B cell (primary cell): ENCODE measurements at places on chromosomes 16 and 17. TPM values are rescaled to one million over a fixed set of nuclear protein-coding genes. Genes with fewer than 3 reads are reported as not detected.

MYCBPAP gene
- total RNA-seq = 5.1 and 5.5 TPM in 2 replicates

OMG gene
- 0.39 and 0.49 TPM in 2 replicates for total RNA-seq

CTRB2 gene
- not detected in 2 replicates for total RNA-seq

CHST4 gene
- total RNA-seq = not detected in 2 replicates

EPOP gene
- total RNA-seq = 0.97 and 1.2 TPM in 2 replicates

CDH3 gene
- total RNA-seq = 0.17 TPM in 1 of 2 replicates, not detected in the other

- H3K36me3 ChIP-seq = no peaks in the 10 kb centered on the region
- H3K4me1 ChIP-seq = peaks cover 5% of the 10 kb centered on the region
- no peak for DNase-seq
These were observed 7.7 kb upstream of the NLRP1 start for GRCh38 chr17:5591966-5592365.

- no peak overlapping the region for H3K4me3 ChIP-seq
- H3K27me3 ChIP-seq = no peaks in the 10 kb centered on the region
- H3K4me1 ChIP-seq = peaks cover 11% of the 10 kb centered on the region
These were observed 183.8 kb upstream of the CHMP6 start for GRCh38 chr17:80807882-80808281.

- H3K4me3 ChIP-seq = no peak overlapping the region
- no peak overlapping the region for H3K27ac ChIP-seq
- H3K27me3 ChIP-seq = no peaks in the 10 kb centered on the region
- DNase-seq = no peak
These were observed 34.9 kb downstream of the TOM1L2 start for GRCh38 chr17:17937201-17937853.

DNA sequence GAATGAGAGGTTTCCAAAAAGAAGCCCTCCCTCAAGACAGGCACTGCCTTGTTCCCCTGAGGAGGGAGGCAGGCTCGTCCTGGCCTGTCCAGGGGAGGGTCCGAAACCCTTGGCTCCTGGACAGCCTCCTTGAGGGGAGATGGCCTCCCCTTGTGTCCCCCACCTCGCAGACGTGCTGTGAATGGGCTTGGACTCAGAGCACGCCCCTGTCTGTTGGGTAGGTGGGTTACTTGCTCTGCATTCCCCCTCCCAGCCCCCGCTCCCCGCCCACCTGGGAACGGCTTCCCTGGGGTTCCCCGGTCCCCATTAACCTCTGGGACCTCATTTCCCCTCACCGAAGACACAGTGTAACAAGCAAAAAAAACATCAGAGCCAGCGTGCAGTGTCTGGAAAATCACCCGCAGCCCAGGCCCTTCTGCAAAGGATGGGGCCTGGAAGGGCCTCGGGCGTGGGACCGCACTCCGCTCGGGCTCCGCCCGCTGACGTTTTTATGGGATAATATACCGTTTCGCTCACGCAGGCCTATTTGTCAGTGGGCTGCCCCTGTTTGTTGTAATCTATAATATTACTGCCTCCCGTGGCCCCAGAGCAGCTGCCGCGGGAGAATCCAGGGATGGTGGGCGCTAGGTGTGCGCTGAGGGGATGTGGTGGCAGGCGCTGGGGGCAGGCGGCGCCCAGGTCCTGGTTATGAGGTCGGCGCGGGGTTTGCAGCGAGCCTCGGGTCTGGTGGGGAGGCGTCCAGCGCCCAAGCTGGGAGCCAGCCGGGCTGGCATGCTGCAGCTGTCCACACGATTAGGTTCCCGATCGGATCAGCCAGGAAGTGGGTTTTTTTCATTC is 11.1 kb downstream of the BAHCC1 start:
- no peaks in the 10 kb centered on the region for H3K36me3 ChIP-seq
- peaks cover 30% of the 10 kb centered on the region for H3K27me3 ChIP-seq
- peaks cover 6% of the 10 kb centered on the region for H3K4me1 ChIP-seq

- H3K4me3 ChIP-seq = peak overlapping the region; percentile 20
- H3K27ac ChIP-seq = no peak overlapping the region
- H3K27me3 ChIP-seq = no peaks in the 10 kb centered on the region
- DNase-seq = no peak
- H3K4me1 ChIP-seq = peaks cover 51% of the 10 kb centered on the region
These were observed 4.3 kb upstream of the PPP1R1B start for GRCh38 chr17:39622380-39623006.

GRCh38 chr17:65455972-65456343 is 105.5 kb downstream of the AXIN2 start:
- H3K4me3 ChIP-seq = no peak overlapping the region
- no peaks in the 10 kb centered on the region for H3K27me3 ChIP-seq
- DNase-seq = no peak
- no peaks in the 10 kb centered on the region for H3K36me3 ChIP-seq

DNA sequence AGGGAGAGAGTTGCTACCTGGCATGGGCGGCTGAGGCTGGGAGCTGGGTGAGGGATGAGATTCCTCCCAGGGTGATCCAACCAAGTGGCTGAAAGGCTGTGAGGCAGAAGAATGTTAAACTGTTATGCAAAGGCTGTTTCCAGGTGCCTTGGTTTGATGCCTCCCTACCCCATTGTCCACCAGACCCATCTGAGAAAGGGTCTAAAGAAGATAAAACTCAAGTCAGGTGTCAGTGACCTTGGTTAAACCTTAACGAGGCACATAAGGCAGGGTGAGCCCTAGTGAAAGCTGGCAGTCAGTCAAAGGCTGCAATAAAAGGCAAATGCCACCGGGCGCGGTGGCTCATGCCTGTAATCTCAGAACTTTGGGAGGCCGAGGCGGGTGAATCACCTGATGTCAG is 23.8 kb downstream of the LDHD start:
- peaks cover 9% of the 10 kb centered on the region for H3K27me3 ChIP-seq
- no peak for DNase-seq
- no peaks in the 10 kb centered on the region for H3K4me1 ChIP-seq
- H3K4me3 ChIP-seq = no peak overlapping the region

DNA sequence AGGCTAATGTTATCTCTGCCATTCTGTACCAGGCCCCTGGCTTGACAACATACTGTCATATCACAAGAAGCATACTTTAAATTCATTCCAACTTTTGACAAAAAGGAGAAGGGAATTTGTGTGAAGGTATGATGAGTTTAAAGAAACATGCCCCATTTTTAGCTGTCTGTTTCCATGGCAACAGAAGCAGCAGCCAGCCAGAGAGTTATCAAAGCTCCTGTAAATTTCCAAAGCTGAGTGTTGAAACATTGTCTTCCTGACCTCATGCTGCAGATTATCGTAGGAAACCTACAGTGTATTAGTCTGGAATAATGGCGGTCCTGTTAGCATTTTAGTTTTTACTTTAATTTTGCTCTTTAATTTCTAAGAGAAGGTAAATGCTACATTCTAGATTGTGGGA is 124.9 kb downstream of the MRTFB start:
- H3K4me1 ChIP-seq = peaks cover 21% of the 10 kb centered on the region
- no peak overlapping the region for H3K4me3 ChIP-seq
- peak overlapping the region; percentile 45 for H3K27ac ChIP-seq
- H3K27me3 ChIP-seq = no peaks in the 10 kb centered on the region

GRCh38 chr16:6663668-6664067 is 669.0 kb upstream of the RBFOX1 start:
- H3K36me3 ChIP-seq = no peaks in the 10 kb centered on the region
- H3K4me1 ChIP-seq = no peaks in the 10 kb centered on the region
- H3K4me3 ChIP-seq = no peak overlapping the region
- no peaks in the 10 kb centered on the region for H3K27me3 ChIP-seq
- DNase-seq = no peak

GRCh38 chr16:89378947-89379771 is 111.2 kb downstream of the ANKRD11 start:
- H3K36me3 ChIP-seq = peaks cover 2% of the 10 kb centered on the region
- no peak overlapping the region for H3K27ac ChIP-seq
- DNase-seq = no peak
- H3K27me3 ChIP-seq = no peaks in the 10 kb centered on the region
- peaks cover 66% of the 10 kb centered on the region for H3K4me1 ChIP-seq
- H3K4me3 ChIP-seq = no peak overlapping the region

GRCh38 chr17:48997103-48997826 is at the start of gene IGF2BP1:
IGF2BP1 (plus strand) TSS chr17:48997385; CDS start chr17:48997746, 361 bp downstream.
- peaks cover 81% of the 10 kb centered on the region for H3K27me3 ChIP-seq
- H3K4me3 ChIP-seq = peak within 1 kb of the TSS; percentile 50
- peak; percentile 73 for DNase-seq
- H3K27ac ChIP-seq = no peak within 1 kb of the TSS

- H3K4me1 ChIP-seq = peaks cover 21% of the 10 kb centered on the region
- H3K27me3 ChIP-seq = no peaks in the 10 kb centered on the region
- H3K36me3 ChIP-seq = no peaks in the 10 kb centered on the region
- H3K4me3 ChIP-seq = peak overlapping the region; percentile 90
These were observed 1.8 kb upstream of the HELZ start for GRCh38 chr17:67246653-67247415.

DNA sequence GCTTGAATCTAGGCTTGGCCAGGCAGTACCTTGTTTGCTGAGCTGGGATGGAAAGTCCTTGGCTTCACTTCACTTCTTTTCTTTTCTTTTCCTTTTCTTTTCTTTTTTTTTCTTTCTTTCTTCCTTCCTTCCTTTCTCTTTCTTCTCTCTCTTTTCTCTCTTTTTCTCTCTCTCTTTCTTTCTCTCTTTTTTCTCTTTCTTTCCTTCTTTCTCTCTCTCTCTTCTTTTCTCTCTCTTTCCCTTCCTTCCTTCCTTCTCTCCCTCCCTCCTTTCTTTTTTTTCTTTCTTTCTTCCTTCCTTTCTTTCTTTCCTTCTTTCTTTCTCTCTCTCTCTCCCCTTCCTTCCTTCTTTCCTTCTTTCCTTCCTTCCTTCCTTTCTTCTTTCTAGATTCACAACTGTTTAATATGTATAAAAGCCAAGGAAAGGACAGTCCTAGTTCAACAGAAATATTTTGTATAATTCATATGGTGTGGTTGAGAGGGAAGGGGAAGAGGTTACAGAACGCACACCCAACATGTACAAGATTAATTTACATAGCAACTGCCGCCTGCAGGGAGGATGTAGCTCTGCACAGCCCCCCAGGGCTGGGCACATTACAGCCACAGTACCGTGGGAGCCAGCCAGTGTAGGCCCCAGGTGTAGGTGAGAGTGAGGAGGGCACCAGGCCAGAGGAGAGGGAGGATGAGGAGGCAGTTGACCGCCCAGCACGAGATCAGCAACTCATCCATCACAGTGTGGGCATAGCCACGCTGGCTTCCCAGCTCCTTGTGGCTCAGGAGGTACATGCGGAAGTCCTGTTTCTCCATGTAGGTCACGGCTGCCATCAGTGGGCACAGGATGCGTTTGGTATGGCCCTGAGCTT is 9.7 kb upstream of the ITGB3 start:
- no peak overlapping the region for H3K4me3 ChIP-seq
- no peak overlapping the region for H3K27ac ChIP-seq
- H3K36me3 ChIP-seq = no peaks in the 10 kb centered on the region
- peak; percentile 31 for DNase-seq
- peaks cover 25% of the 10 kb centered on the region for H3K4me1 ChIP-seq

DNA sequence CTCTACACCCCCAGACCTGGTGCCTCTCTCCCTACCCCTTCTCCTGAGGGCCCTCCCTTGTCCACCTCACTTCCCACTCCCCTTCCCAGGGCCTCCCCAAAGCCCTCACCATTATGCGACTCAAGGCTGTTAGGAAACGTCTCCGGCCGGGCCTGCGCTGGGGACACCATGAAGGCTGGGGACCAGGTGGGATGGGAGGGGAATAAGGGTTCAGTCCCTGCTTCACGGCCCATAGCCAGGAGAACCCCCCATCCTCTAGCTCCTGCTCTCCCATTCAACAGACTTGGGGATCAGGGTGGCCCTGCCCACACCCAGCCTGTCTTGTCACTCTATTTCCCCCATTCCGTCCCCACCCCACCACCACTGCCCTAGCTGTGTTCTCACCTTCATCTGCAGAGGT is 2.1 kb downstream of the NEURL4 start:
- H3K36me3 ChIP-seq = no peaks in the 10 kb centered on the region
- H3K27me3 ChIP-seq = no peaks in the 10 kb centered on the region
- H3K4me3 ChIP-seq = no peak overlapping the region
- H3K27ac ChIP-seq = no peak overlapping the region

DNA sequence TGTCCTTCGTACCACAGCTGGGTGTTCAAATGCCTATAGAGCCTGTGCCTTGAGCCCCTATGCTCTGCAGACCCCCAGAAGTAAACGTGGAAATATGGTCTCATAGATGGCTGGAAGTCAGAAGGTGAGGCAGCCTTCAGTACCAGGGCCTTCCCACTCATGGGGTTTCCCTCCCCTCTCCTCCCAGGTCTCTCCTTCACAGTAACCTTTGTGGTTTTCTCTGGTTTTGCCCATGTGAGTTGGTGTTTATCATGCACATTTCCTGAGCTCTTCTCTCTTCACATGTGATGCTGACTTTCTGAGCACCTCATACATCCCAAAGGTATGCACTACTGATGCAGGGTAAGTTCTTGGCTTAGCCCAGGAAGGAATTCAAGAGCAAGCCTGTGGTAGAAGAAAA is 35.4 kb downstream of the TMEM114 start:
- DNase-seq = no peak
- H3K27me3 ChIP-seq = peaks cover 3% of the 10 kb centered on the region
- H3K36me3 ChIP-seq = no peaks in the 10 kb centered on the region
- no peak overlapping the region for H3K27ac ChIP-seq

DNA sequence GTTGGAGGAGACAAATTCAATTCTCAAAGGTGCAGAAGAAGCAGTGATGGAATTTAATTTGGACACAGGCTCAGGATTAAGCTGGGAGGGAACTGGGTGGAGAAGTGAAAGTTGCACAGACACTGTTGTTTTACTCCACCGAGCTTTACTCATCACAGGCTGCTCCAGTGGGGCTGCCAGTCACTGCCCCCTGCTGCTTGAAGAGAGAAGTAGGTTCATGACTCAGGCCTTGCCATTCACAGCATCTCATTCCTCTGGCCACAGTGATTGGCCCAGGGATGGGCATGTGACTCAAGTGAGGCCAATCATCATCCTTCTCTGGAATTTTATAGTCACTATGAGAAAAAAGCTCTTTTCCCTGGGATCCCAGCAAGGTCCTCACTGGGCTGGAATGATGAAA is 11.8 kb downstream of the GNAO1 start:
- H3K27me3 ChIP-seq = no peaks in the 10 kb centered on the region
- no peak overlapping the region for H3K27ac ChIP-seq
- no peaks in the 10 kb centered on the region for H3K36me3 ChIP-seq
- H3K4me3 ChIP-seq = no peak overlapping the region
- H3K4me1 ChIP-seq = peaks cover 20% of the 10 kb centered on the region

DNA sequence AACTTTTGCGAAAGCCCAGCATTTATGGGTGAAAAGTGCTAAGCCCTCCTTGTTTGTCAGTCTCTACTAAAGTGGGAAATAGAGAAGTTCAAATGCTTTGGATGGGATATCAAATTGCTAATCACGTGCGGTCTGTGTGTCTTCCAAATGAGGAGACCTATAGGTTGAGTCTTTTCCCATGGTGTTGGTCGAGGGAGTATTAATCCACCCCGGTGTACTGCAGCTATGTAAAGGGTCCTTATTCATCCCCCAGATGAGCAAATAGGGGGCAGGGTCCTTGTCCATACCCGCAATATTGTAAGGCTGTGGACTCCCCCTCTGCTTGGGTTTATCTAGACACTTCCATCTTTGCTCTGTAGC is 14.6 kb downstream of the KIAA0513 start:
- no peaks in the 10 kb centered on the region for H3K27me3 ChIP-seq
- H3K27ac ChIP-seq = no peak overlapping the region
- H3K4me3 ChIP-seq = no peak overlapping the region
- DNase-seq = no peak
